ENCODE measurements at places on chromosomes 1 and 21.

GRCh38 chr1:116401646-116402176 lies 28.7 kb downstream of the ATP1A1 start:
- DNase-seq, result no peak

GRCh38 chr1:208043691-208044181 lies 132.8 kb upstream of the CD34 start:
- no peak for DNase-seq

- DNase-seq, result no peak
Observed at GRCh38 chr1:26044971-26045721, 772 bp downstream of the SLC30A2 start.

GRCh38 chr1:54857141-54857540 lies 29.9 kb downstream of the DHCR24 start:
- no peak for DNase-seq

DNA sequence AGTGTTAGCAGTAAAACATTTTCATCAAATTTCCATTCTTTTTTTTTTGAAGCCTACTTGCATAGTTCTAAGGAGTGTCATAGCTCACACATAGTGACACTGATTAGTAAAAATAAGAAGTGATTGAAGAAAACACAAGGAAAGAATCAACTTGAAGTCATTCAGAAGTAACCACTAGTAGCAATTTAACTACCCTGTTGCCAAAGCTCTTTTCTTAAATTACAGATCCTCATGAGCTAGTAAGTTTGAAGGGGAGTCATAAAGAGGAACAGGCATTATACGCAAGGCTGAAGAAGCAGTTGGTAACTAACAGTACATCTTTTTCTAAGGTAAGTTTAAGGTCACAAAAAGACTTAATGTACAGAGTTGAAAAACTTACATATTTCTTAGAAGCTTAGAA lies 332.2 kb downstream of the CHRM3 start:
- no peak for DNase-seq

DNA sequence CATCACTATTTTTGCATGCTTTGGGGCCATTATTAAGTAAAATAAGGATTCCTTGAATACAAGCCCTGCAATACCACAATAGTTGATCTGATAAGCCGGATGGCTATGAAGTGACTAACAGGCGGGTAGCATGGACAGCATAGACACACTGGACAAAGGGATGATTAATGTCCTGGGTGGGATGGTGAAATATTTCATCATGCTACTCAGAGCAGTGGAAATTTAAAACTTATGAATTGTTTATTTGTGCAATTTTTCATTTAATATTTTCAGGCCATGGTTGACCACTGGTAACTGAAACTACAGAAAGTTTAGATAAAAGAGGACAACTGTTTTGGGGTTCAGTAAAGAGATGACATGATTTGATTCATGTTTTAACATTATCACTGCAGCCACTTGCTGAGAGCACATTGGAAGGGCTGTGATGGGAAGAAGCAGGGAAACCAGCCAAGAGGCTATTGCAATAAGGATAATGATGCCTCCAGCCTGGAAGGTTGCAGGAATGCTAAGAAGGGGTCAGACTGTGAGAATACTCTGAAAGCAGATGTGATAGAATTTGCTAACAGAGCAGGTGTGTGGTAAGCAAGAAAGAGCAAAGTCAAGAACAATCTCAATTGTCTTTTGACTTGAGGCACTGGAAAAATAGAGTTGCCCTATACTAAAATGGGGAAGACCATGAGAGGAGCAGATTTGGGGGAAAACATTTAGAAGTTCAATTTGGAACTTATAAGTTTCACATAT lies 62.5 kb upstream of the TNFSF4 start:
- DNase-seq, result no peak

- no peak for DNase-seq
Observed at GRCh38 chr1:27519331-27520258, 29.6 kb upstream of the WASF2 start.

DNA sequence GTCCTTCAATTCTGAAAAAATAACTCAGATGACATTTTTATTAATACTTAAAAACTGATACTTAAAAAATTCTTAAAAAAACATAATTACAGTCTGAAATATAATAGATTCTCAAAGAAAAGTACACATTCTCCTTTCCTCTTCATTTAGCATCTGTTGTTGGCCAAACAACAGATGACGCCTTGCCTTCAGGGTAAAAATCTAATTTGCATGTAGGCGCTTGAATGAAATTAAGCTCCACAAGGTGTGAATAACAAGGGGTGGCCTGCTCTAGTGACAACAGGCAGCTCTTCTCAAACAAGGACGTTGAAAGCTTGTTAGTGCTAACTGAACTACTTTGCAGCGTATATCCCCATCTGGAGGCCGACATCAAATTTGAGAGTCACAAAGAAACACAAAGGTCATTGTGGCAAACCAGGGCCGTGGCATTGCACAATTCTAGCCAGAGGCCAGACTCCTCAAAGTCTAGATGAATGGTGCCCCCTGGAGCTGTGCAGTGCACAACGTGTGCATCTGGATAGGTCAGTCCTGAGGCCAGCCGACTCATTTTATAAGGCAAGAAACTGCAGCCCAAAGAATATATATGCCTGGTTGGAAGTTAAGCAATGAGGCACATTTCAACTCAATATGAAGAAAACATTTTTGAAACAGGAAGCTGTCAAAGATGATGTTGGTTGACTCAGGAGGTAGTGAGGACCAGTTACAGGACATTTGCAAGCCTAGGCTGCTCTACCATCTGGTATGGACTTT lies 459.2 kb upstream of the RUNX1 start:
- DNase-seq, result no peak

DNA sequence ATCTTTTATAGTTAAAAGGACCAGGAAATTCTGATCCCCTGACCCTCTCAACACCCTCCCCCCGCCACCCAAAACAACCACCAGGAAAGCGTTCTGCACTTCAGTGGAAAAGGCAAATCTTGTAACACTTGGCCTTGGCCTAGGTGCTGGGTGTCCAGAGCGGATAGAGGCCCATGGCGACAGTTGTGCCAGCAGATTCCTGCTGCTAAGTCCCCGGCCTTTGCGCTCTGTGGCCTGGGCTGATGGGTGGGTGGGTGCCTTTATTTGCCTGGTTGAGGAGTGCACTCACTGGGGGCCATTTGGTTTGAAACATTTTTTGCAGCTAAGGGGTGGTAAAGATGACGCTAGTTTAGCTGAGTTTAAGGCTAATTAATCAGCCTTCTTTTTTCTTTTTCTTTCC lies 127.9 kb upstream of the ERRFI1 start:
- no peak for DNase-seq
